Endodermal cell (in vitro differentiated cells): ENCODE measurements at places on chromosomes 1 and 21. TPM values are rescaled to one million over a fixed set of nuclear protein-coding genes. Genes with fewer than 3 reads are reported as not detected.

Gene PDZK1IP1
- not detected in 3 replicates for total RNA-seq

Gene C1orf21
- total RNA-seq: 9.1 and 11.4 TPM in 2 replicates

Gene ARHGEF16
- total RNA-seq: 55.0 and 64.7 TPM in 2 replicates

Gene ILDR2
- 0.38 and 1.4 TPM in 2 replicates for total RNA-seq

Gene MYOG
- not detected in 3 replicates for total RNA-seq

Gene AMY1A
- total RNA-seq: not detected in 2 replicates

DNA sequence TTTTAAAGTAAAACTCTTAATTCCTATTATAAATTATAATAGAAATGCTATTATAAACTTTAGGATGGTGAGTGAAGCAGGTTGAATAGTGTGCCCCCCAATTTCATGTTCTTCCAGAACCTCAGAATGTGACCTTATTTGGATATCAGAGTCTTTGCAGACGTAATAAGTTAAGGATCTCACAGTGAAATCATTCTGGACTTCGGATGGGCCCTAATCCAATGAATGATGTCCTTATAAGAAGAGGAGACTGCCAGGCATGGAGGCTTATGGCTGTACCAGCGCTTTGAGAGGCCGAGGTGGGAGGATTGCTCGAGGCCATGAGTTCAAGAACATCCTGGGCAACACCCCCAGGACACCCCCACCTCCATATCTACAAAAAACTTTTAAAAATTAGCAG lies 9.4 kb upstream of the MT1HL1 start:
- H3K36me3 ChIP-seq: no peaks in the 10 kb centered on the region
- H3K27me3 ChIP-seq: no peaks in the 10 kb centered on the region
- no peak for DNase-seq
- H3K4me1 ChIP-seq: no peaks in the 10 kb centered on the region
- no peak overlapping the region for H3K27ac ChIP-seq
- H3K4me3 ChIP-seq: no peak overlapping the region

DNA sequence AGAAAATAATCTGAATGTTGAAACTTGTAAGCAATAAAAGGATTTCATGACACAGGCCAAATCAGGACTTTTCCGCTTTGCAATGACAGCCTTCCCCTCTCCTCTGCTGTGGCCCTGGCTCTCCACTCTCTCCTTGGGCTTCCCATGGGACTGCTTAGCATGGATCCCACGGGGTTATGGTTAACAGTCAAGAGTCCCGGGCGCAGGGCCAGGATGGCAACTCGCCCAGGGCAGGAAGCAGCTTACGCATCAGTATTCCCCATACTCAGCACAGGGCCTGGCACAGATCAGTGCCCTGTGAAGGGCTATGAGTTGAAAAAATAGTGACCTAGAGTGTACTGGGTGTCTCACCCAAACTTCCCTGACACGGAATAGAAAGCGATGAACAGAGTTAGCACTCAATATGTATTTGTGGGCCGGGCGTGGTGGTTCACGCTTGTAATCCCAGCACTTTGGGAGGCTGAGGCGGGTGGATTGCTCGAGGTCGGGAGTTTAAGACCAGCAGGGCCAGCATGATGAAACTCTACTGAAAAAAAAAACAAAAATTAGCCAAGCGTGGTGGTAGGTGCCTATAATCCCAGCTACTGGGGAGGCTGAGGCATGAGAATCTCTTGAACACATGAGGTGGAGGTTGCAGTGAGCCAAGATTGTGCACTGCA lies 29.1 kb upstream of the GRHL3 start:
- H3K4me3 ChIP-seq: no peak overlapping the region
- no peaks in the 10 kb centered on the region for H3K36me3 ChIP-seq
- H3K4me1 ChIP-seq: peaks cover 4% of the 10 kb centered on the region
- DNase-seq: no peak
- H3K27me3 ChIP-seq: no peaks in the 10 kb centered on the region
- H3K27ac ChIP-seq: no peak overlapping the region

DNA sequence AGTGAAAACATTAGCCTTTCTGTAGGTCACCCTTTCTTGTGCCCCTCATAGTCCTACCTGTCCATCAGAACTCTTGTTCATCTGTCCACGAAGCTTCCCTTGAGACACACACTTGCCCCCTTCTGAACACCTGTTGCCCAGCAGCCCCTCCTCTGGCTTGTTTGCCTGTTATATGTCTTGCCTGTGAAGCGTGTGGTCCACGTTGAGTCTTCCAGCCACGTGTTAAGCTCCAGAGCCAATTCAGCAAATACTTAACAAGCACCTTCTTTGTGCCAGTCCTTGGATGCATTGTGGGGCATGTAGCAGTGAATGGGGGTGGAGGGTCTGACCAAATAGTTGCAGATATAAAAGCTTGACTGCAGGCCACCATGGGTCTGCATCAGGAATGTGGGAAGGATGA lies 66.6 kb downstream of the MAN1C1 start:
- no peak overlapping the region for H3K27ac ChIP-seq
- DNase-seq: no peak
- H3K4me3 ChIP-seq: no peak overlapping the region
- no peaks in the 10 kb centered on the region for H3K4me1 ChIP-seq

DNA sequence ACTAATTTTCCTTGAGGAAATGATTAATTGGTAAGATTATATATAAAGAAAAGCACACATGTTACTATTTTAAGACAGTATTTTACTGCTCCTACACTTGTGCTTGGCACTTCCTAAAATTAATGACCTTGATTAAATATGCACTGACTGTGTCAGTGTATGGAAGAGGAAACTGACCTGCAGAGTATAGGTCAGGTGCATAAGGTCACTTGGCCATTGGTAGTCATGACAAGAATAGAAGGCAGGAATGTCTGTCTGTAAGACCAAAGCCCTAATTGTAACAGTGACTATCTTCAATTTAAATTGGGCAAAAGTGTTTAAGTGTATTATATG lies 128.0 kb upstream of the KCNK2 start:
- H3K4me1 ChIP-seq: no peaks in the 10 kb centered on the region
- H3K27ac ChIP-seq: no peak overlapping the region
- no peaks in the 10 kb centered on the region for H3K36me3 ChIP-seq
- no peaks in the 10 kb centered on the region for H3K27me3 ChIP-seq
- no peak for DNase-seq

DNA sequence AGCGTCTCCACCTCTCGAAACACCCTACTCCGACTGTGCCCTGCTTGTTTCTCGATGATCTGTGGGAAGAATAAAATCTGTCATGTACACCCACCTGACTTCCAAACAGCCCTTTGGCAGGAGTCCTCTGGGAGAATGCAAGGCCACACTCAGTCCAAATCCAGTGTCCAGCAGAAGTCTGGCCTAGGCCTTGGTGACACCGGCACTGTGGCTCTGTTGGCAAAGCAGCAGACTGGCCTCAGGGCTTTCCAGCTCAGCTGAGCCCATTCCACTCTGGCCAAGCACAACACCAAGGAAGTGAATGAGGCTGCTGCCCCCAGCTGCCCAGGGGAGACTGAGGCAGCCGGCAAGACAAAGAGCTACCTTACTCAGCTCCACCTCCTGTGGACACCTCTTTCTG lies 25.1 kb upstream of the KNCN start:
- peaks cover 8% of the 10 kb centered on the region for H3K4me1 ChIP-seq
- H3K27ac ChIP-seq: no peak overlapping the region
- no peaks in the 10 kb centered on the region for H3K27me3 ChIP-seq
- H3K4me3 ChIP-seq: no peak overlapping the region
- peaks cover 29% of the 10 kb centered on the region for H3K36me3 ChIP-seq

GRCh38 chr1:201068976-201069375 lies 43.2 kb downstream of the CACNA1S start:
- DNase-seq: no peak
- no peak overlapping the region for H3K4me3 ChIP-seq
- no peaks in the 10 kb centered on the region for H3K27me3 ChIP-seq
- no peak overlapping the region for H3K27ac ChIP-seq
- no peaks in the 10 kb centered on the region for H3K4me1 ChIP-seq

- no peaks in the 10 kb centered on the region for H3K27me3 ChIP-seq
- H3K4me3 ChIP-seq: no peak overlapping the region
- H3K27ac ChIP-seq: no peak overlapping the region
- no peaks in the 10 kb centered on the region for H3K36me3 ChIP-seq
- no peaks in the 10 kb centered on the region for H3K4me1 ChIP-seq
Measured at GRCh38 chr1:187018291-187018690, 189.5 kb downstream of the PLA2G4A start.

GRCh38 chr1:65147424-65148177 lies 402 bp upstream of the AK4 start:
- H3K27ac ChIP-seq: no peak overlapping the region
- H3K36me3 ChIP-seq: no peaks in the 10 kb centered on the region
- no peaks in the 10 kb centered on the region for H3K4me1 ChIP-seq
- H3K4me3 ChIP-seq: peak overlapping the region; percentile 95
- peaks cover 10% of the 10 kb centered on the region for H3K27me3 ChIP-seq

GRCh38 chr1:217535601-217536377 lies 95.1 kb downstream of the GPATCH2 start:
- H3K27ac ChIP-seq: no peak overlapping the region
- H3K36me3 ChIP-seq: no peaks in the 10 kb centered on the region
- no peak for DNase-seq
- no peaks in the 10 kb centered on the region for H3K27me3 ChIP-seq
- no peaks in the 10 kb centered on the region for H3K4me1 ChIP-seq

DNA sequence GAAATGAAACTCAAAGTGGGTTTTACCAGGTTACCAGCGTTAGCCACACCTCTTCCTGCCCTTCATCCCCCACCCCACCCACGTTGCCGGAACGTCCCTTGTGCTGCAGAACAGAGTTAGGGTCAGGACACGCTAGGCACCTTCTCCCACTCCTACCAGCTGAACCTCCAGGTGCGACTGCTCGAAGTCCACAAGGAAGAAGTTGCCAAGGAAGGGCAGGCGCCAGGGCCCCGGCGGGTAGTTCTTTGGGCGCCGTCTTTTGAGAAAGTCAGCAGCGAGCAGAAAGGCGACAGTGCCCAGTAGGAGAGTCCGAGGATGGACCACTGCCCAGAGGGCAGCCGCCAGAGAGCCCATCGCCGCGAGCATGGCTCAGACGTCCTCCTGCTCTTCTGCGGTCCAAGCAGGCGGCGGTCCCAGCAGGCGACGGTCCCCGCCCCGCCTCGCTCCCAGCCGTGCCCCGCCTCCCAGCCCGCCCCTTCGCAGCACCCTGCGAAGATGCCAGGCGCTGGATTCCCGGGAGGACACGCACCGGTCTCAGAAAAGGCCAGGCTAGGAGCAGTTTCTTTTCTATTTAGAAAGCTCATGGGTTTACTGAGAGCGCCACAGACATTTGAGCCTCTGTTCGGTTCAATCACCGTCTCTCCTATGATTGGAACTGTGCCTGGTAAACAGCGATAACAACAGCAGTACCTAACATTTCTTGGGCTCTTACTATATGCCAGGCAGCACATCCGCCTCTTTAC lies at the start of gene CYP2J2:
CYP2J2 (minus strand) TSS at position 393 of the 743 bp plus-strand sequence; CDS start at position 366, 27 bp downstream.
- H3K4me1 ChIP-seq: no peaks in the 10 kb centered on the region
- no peak within 1 kb of the TSS for H3K27ac ChIP-seq
- peaks cover 63% of the 10 kb centered on the region for H3K27me3 ChIP-seq

- no peaks in the 10 kb centered on the region for H3K4me1 ChIP-seq
- no peaks in the 10 kb centered on the region for H3K36me3 ChIP-seq
- H3K27ac ChIP-seq: no peak overlapping the region
- no peak for DNase-seq
Measured at GRCh38 chr1:212520746-212521145, 87.8 kb upstream of the ATF3 start.

- H3K36me3 ChIP-seq: no peaks in the 10 kb centered on the region
- no peaks in the 10 kb centered on the region for H3K4me1 ChIP-seq
- H3K4me3 ChIP-seq: no peak overlapping the region
- H3K27me3 ChIP-seq: no peaks in the 10 kb centered on the region
- no peak overlapping the region for H3K27ac ChIP-seq
Measured at GRCh38 chr1:244502630-244503029, 41.6 kb downstream of the CATSPERE start.

DNA sequence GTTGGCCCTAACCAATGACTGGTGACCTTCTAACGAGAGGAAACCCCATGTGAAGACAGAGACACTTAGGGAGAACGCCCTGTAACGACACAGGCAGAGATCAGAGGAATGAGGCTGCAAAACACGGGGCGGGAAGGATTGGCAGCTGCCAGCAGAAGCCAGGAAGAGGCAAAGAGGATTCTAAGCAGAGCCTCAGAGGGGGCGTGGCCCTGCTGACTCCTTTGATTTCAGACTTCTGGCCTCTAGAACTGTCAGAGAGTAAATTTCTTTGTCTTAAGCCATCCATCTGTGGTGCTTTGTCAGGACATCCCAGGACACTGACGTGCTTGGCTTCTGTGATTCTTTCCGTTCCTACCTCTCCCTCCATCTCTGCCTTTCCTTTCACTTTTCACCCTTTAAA lies 79.3 kb downstream of the SH3BGR start:
- H3K27me3 ChIP-seq: no peaks in the 10 kb centered on the region
- DNase-seq: peak; percentile 65
- no peaks in the 10 kb centered on the region for H3K36me3 ChIP-seq
- no peak overlapping the region for H3K27ac ChIP-seq
- H3K4me3 ChIP-seq: no peak overlapping the region
